ENCODE measurements at places on chromosomes 1 and 21. TPM values are rescaled to one million over a fixed set of nuclear protein-coding genes. Genes with fewer than 3 reads are reported as not detected.
A peak's percentile ranks its signal among the peaks of the same experiment; 100 is the strongest.

DNA sequence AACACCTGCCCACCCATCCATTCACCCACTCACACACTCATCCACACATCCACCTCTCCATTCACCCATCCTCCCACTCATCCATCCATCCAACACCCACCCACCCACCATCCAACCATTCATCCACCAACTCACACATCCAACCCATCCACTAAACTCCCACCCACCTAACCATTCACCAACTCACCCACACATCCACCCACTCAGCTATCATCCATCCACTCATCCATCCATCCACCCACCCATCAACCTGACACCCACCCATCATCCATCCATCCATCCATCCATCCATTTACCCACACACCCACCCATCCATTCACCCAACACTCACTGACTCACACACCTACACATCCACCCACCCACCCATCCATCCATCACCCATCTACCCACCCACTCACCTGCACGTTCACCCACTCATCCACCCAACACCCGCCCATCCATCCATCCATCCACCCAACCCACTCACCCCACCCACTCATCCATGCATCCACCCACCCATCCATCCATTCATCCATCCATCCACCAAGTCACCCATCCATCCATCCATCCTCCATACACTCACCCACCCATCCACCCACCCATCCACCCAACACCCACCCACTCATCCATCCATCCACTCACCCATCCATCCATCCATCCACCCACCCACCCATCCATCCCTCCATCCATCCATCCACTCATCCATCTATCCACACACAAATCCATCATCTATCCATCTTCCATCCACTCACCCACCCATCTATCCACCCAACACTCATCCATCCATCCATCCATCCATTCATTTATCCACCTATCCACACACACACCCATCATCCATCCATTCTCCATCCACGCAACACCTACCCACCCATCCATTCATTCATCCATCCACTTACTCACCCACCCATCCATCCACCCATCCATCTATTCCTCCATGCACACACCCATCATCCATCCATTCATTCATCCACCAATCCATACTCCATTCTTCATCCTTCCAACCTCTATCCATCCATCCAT lies 17.4 kb upstream of the PRDM16 start:
- peaks cover 21% of the 10 kb centered on the region for H3K27me3 ChIP-seq
- no peak overlapping the region for H3K4me3 ChIP-seq
- H3K36me3 ChIP-seq: no peaks in the 10 kb centered on the region
- H3K4me1 ChIP-seq: no peaks in the 10 kb centered on the region

- H3K27ac ChIP-seq: no peak overlapping the region
- H3K36me3 ChIP-seq: no peaks in the 10 kb centered on the region
- no peaks in the 10 kb centered on the region for H3K27me3 ChIP-seq
- DNase-seq: no peak
- no peaks in the 10 kb centered on the region for H3K4me1 ChIP-seq
- H3K4me3 ChIP-seq: no peak overlapping the region
These were observed 27.7 kb downstream of the NEK2 start for GRCh38 chr1:211647711-211648121.

Gene SLC9C2
- total RNA-seq: not detected

Gene PROK1
- 2.8 TPM for total RNA-seq

GRCh38 chr1:8533907-8534306 lies 216.0 kb downstream of the SLC45A1 start:
- no peaks in the 10 kb centered on the region for H3K36me3 ChIP-seq
- DNase-seq: no peak
- no peak overlapping the region for H3K27ac ChIP-seq
- no peaks in the 10 kb centered on the region for H3K4me1 ChIP-seq
- H3K4me3 ChIP-seq: no peak overlapping the region

Gene LCE2B
- total RNA-seq: not detected

- H3K27ac ChIP-seq: no peak overlapping the region
- H3K4me3 ChIP-seq: no peak overlapping the region
- no peak for DNase-seq
- no peaks in the 10 kb centered on the region for H3K4me1 ChIP-seq
- H3K27me3 ChIP-seq: no peaks in the 10 kb centered on the region
- H3K36me3 ChIP-seq: no peaks in the 10 kb centered on the region
These were observed 367.7 kb upstream of the NEGR1 start for GRCh38 chr1:72649991-72650390.

GRCh38 chr1:184574588-184574987 lies 180.1 kb downstream of the EDEM3 start:
- H3K36me3 ChIP-seq: peaks cover 4% of the 10 kb centered on the region
- no peaks in the 10 kb centered on the region for H3K27me3 ChIP-seq
- H3K4me1 ChIP-seq: peaks cover 47% of the 10 kb centered on the region
- DNase-seq: no peak
- peak overlapping the region; percentile 84 for H3K27ac ChIP-seq

Gene PARK7
- total RNA-seq: 365 TPM

Gene RAP1GAP
- not detected for total RNA-seq

GRCh38 chr1:48654606-48655210 lies 122.0 kb downstream of the BEND5 start:
- no peaks in the 10 kb centered on the region for H3K27me3 ChIP-seq
- H3K4me3 ChIP-seq: no peak overlapping the region
- H3K27ac ChIP-seq: no peak overlapping the region
- peaks cover 3% of the 10 kb centered on the region for H3K4me1 ChIP-seq
- H3K36me3 ChIP-seq: no peaks in the 10 kb centered on the region

DNA sequence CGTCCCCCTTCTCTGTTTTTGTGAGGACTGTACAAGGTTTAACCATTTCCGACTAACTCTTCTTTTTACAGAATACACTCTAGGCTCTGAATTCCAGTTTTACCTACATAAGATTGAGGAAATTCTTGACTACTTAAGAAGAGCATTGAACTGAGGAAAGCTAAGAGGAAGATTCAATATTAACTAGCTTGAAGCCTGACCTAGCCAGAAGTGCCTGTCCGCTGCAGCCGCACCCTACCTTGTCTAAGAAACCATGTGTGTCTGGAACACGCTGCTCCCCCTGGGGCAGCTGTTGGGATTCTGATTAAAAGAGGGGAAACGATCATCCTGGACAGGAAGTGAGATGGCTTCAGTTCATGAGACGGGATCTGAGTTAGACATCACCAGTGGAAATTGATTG lies 28.9 kb downstream of the CA6 start:
- no peak overlapping the region for H3K27ac ChIP-seq
- DNase-seq: no peak
- no peaks in the 10 kb centered on the region for H3K4me1 ChIP-seq
- no peak overlapping the region for H3K4me3 ChIP-seq
- no peaks in the 10 kb centered on the region for H3K27me3 ChIP-seq

DNA sequence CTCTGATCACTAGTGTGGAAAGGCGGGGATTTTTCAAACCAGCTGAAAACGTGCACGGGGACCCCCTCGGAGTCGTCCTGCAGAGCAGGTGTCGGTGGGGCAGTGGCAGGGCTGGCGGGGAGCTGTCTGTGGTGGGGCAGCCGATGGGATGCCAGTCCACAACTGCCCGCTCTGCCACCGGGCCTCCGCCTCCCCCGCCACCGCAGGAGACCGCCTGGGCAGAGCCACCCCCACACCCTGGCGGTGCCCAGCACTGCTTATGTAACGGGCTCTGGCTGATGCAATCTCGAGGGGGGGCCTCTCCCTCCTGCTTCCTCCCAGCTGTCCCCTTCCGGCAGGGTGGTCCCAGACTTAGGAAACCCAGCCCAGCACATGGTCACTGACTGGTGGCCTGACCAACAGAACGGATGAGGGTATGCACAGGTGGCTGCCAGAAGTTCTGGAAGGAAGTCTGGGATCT lies 9.3 kb downstream of the CHD5 start:
- H3K27ac ChIP-seq: no peak overlapping the region
- H3K27me3 ChIP-seq: peaks cover 11% of the 10 kb centered on the region
- H3K4me1 ChIP-seq: no peaks in the 10 kb centered on the region
- H3K36me3 ChIP-seq: no peaks in the 10 kb centered on the region

DNA sequence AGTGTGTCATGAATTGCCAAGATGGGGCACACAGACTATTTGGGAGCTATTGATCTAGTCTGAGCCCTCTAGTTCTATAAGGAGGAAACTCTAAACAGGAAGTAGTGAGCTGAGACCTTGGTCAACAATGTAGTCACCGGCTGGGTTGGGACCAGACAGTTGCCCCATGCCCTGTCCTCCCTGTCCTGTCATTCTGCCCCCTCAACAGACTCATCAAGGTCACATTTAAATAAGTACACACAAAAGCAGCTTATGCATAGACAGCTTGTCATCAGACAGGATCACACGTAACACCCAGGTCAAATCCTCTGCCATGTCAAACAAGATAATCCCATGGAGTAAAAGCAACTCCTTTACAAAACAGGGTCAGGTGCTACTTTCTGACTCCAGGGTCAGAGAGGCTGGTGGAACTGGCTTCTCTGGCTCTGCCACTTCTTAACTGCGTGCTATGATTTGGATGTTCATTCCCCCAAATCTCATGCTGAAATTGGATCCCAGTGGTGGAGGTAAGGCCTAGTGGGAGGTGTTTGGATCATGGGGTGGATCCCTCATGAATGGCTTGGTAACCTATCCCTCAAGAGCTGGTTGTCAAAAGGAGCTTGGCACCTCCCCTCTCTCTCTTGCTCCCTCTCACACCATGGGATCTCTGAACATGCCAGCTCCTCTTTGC lies 128.9 kb downstream of the HIVEP3 start:
- DNase-seq: no peak
- H3K27me3 ChIP-seq: no peaks in the 10 kb centered on the region
- H3K27ac ChIP-seq: no peak overlapping the region
- no peaks in the 10 kb centered on the region for H3K36me3 ChIP-seq
- peaks cover 6% of the 10 kb centered on the region for H3K4me1 ChIP-seq

Gene LAX1
- 0.19 TPM for total RNA-seq

Gene CTXND2
- total RNA-seq: not detected

- H3K4me3 ChIP-seq: no peak overlapping the region
- no peaks in the 10 kb centered on the region for H3K27me3 ChIP-seq
- peak; percentile 51 for DNase-seq
- H3K36me3 ChIP-seq: no peaks in the 10 kb centered on the region
- H3K27ac ChIP-seq: peak overlapping the region; percentile 91
These were observed 2.1 kb upstream of the SELENON start for GRCh38 chr1:25797939-25798338.

DNA sequence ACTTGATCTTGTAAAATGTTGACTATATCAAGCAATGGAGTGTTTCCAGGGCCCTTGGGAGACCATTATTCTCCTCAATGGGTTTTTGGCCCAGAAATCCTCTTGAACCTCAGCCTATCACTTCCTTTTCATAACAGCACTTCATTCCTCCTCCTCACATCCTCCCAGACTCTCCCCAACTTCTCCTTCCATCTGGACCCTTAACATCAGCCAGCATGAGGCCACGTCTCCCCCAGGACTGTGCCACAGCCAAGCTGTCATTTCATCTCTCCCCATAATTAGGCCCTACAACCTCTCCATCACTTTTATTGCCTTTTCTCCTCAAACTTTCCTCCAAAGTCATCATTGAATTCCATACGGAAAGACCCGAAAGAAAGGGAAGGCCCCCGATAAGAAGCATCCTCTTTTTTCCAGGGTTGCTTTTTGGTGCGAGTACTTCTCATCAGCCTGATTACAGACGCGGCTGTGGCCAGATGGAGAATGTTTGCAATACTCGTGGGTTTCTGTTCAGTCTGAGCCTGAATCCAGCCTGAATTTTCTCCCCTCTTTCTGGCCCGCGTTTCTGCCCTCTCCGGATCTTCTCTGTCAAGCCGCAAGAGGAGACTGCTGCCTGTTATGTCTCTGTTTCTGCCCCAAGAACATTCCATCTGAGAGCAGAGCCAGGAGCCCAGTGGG lies 52.7 kb upstream of the SLC25A33 start:
- no peaks in the 10 kb centered on the region for H3K4me1 ChIP-seq
- no peaks in the 10 kb centered on the region for H3K27me3 ChIP-seq
- no peaks in the 10 kb centered on the region for H3K36me3 ChIP-seq
- no peak overlapping the region for H3K27ac ChIP-seq
- DNase-seq: no peak

DNA sequence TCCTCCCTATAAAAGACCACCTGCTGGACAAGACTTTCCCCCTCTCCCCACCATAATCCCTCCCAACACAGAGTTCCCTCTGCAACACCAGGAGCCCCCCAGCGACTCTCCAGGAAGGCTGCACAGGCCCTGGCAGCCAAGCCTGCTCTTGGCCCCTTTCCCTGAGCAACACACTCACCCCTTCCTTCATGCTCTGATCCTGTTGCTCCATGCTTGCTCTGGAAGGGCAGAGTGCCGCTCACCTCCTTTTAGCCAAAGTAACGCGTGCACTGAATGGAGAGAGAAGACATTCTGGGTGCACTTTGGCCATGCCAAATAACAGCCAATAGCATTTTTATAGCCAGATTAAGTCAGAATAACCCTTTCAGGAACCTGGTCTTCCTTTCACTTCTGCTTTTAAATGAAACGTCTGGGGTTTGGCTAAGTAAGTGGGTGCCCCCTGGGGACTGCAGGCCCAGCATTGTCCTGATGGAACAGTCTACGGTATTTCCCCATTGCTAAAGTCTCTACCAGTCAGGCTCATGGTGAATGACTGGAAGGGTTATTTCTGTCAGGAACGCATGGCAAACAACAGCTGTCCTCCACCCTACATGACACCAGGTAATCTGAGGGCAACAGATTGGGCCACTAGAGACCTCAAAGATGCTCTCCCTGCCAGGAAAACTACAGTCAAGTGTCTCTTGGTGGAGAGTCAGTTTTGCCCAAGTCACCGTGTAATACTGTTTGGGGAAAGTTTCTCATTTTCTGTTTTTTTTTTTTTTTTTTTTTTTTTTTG lies at the start of gene SLC2A5:
SLC2A5 (minus strand) TSS at position 310 of the 775 bp plus-strand sequence; CDS start at position 211, 99 bp downstream.
- H3K27me3 ChIP-seq: no peaks in the 10 kb centered on the region
- peak; percentile 92 for DNase-seq
- H3K4me3 ChIP-seq: peak within 1 kb of the TSS; percentile 26
- H3K4me1 ChIP-seq: peaks cover 55% of the 10 kb centered on the region

GRCh38 chr1:54027848-54028247 lies 9.9 kb upstream of the LDLRAD1 start:
- no peak overlapping the region for H3K4me3 ChIP-seq
- H3K4me1 ChIP-seq: no peaks in the 10 kb centered on the region
- no peak overlapping the region for H3K27ac ChIP-seq
- no peak for DNase-seq

Gene JAM2
- 2.3 TPM for total RNA-seq

DNA sequence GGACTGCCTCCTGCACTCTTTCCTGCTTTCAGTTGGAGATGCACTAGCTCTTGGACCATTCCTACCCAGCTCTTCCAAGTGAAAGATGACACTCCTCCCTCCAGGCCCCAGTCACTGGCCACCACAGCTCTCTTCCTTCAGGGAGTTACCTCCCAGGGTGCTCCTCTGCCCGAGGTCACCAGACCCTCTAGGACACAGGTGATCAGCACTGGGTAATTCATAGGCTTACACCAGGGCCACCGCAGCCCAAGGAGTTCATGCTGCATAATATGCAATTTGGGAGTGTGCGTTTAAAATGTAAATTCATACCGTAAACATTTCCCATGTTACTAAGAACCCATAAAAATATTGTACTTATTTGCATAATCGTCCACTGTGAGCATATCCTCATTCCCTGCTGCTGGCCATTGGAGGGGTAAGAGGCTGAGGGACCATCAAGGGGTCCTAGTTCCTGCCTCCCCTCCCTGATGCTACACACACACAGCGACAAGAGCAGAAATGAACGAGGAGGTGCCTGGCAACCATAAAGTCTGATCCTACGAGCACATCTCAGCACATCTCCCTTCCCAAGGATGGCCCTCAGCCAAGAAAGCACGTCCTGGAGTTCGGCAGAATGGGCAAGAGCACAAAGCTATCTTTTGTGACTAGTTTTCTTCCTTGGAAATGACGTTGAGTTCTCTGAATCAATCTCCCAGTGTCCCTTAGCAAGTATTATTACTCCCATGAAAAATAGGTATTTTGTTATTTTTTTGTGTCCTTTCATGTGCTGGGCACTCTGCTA lies 222.9 kb upstream of the RAB4A start:
- H3K4me1 ChIP-seq: no peaks in the 10 kb centered on the region
- H3K4me3 ChIP-seq: no peak overlapping the region
- DNase-seq: no peak
- no peak overlapping the region for H3K27ac ChIP-seq
- no peaks in the 10 kb centered on the region for H3K27me3 ChIP-seq
- no peaks in the 10 kb centered on the region for H3K36me3 ChIP-seq

Gene RSPH1
- total RNA-seq: 0.29 TPM
